ENCODE measurements at places on chromosomes 1 and 21.

DNA sequence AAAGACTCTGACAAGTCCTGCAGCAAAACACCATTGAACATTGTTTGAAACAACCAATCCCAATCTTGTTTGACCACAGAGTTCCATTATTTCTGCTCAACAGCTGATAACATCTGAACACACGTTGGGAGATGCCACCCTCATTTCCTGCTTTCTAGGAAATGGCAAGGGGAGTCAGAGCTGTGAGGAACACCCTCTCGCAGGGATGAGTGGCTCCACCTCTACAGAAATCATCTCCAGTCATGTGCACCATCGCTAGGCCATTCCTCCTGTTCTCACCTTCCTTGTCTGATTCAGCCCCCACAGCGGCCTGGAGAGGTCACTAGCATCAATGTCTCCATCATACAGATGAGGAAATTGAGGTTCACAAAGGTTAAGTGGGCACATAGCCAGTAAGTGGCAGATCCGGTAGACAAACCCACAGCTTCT lies 22.4 kb upstream of the RUNX3 start:
- DNase-seq = peak; percentile 96

DNA sequence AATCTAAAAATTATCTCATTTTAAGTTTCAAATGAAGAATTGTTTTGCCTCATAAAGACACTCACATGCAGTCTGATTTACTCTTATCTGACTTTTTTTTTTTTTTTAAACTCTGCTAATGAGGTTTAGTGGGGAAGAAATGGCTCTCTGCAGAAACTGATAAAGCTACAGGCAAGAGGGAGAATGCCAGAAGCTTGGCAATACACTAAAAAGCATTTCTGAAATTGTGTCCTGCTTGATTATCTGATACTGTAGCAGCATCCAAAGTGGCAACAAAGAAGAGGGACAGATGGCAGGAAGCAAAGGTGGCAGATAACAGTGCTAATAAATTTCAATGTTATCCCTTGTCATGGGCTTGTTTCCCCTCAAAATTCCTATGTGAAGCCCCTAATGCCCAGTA lies 1744.9 kb downstream of the NCAM2 start:
- no peak for DNase-seq

DNA sequence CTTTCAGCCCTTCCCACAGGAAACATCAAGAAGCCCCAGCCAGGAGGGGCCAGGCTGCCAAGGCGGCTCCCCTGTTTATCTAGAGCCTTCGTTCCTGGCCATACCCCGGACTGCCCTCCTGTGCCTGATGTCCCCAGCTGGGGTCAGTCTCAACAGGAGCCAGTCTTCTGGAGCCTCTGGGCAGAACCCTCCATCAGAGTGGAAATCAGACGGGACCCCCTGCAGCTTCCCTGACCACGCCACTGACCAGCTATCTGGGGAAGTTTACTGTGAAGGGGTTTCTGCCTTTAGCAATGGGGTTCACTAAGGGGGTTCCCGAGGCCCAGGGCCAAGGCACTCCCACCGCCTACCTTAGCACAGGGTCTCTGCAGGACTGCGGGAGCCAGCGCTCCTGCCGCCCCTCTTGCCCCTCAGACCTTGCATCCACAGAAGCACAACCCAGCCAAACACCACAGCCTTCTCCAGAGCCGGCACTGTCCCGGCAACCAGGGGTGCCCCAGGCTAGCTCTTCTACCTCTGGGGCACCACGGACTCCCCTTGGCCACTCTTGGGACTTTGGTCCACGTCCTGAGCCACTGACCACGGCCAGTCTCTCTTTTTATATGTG lies 3.5 kb upstream of the MTFR1L start:
- DNase-seq = no peak

GRCh38 chr1:97906567-97907241 lies 14.1 kb downstream of the DPYD start:
- DNase-seq = no peak

DNA sequence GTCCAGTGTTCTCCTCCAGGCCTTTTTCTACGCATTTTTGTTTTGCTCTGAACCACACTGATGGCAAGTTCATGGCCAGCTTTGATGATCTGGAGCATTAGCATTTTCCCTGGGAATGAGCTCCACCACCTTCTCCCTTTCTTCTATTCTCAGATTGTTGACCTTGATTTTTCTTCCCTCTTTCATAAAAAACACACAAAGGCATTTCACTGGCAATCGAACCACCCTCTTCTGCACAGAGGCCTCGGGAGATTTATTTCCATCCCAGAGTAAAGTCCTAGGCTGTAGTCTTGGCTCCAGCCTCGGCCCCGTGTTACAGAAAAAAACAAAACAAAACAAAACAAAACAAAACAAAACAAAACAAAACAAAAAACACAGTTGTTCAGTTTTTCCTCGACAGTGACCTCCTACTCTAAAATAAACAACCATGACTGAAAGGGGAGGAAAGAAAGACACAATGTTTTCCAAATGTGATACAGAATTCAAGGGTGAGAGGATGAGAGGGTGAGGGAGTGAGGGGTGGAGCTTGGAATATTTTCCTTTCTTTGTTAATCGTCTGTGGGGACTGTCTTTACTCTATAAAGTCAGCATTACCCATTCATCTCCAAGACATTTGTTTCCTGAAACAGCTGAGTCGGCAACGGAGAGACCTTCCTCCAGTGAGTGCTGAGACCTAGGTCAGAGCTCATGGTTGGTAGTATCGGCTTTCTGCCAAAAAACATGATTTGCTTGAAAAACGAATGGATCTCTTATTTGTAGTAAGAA lies 29.8 kb upstream of the RNF186 start:
- no peak for DNase-seq

DNA sequence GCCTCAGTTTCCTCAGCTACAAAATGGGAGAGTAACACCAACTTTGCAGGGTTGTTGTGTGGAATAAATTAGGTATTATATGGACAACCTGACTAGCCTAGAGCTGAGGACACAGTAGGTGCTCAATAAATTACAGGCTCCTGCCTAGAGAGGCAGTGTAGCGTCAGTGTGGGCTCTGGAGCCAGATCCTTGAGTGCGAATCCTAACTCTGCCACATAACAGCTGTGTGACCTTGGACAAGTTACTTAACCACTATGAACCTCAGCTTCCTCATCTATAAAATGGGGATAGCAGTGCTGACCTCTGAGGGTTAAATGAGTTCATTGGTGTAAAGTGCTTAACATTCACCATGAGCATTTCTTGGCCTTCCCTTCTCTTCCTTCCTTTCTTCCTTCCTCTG lies 33.1 kb downstream of the RAP1GAP start:
- DNase-seq = no peak

DNA sequence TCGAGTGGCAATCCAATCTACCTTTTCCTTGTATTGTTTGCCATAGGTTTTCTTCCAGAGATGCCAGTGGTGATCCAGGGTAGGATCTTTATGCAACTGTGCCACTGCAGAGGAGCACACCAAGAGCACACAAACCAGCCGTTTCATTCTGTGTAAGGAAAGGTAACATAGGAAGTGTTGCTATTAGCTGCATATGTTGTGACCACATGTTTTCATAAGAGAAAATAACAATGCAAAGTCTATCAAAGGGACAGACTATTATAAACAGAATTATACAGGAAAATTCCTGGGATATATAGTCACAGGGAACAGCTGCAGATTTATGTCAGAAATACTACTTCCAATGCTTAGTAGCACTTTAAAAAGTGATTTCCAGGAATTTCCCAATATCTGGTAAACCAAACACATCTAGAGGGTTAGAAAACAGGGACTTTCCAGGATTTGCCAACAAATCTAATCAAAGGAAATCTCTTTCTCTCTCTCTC lies 919 bp downstream of the CTSS start:
- no peak for DNase-seq

DNA sequence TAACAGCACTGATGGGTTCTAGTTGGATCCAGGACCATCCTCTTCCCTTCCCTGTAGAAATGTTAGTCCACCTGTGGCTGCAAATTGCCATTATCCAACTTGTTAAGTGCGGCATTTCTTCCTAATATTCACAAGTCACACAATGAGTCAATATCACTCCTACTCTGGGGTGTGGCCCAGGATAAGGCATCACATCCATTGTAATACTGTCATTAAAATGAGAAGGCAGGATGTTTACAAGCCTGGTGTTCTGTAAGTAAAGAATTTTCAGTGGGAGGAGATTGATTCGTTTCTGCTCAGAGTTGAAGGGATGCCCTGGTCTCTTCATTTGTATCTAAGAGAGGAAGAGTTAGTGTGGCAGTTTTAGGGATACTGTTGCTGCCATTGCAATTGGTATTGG lies 18.1 kb upstream of the ARHGAP29 start:
- DNase-seq = no peak

DNA sequence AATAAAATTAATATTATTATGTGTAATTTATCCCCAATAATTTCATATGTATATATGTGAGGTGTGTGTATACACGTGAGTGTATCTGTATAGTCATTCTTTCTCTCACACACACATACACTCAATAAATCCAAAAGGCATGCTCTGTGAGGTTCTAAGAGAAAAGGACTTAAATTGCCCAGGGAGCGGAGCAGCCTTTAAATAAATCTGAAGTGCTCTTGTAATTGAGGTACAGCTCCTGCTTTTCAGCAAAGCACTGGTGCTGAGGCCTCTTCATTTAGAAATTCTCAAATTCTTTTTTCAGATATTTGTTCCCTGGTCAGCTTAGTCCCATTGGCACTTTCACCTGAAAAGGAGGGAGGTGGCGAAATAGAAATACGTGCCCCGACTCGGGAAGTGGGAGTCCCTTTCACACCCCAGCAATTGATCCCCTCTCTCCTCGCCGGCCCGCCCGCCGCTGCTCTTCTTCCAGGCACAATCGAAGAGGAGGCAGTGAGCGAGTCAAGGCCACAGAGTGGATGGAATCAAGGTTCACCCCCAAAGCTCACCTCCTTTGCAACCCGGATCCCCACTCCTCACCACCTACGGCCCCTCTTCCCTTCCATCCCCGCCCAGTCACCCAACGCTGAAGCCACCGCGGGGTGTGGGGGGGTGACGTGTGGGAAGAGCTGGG lies 944 bp downstream of the PLPPR5 start:
- no peak for DNase-seq

- DNase-seq = peak; percentile 34
These were observed 573 bp downstream of the PSMG1 start for GRCh38 chr21:39182484-39183271.
